Sigmoid colon (tissue), 7 donors: ENCODE measurements at places on chromosomes 6 and 20. TPM values are rescaled to one million over a fixed set of nuclear protein-coding genes. Genes with fewer than 3 reads are reported as not detected.
A peak's percentile ranks its signal among the peaks of the same experiment; 100 is the strongest.

- DNase-seq = no peak
- H3K27me3 ChIP-seq = no peaks in the 10 kb centered on the region
- H3K27ac ChIP-seq = no peak overlapping the region
- H3K4me3 ChIP-seq = no peak overlapping the region
- H3K4me1 ChIP-seq = no peaks in the 10 kb centered on the region
Observed at GRCh38 chr6:154800338-154800737, 67.1 kb downstream of the SCAF8 start.

- H3K4me1 ChIP-seq = peaks cover 25% of the 10 kb centered on the region
- H3K4me3 ChIP-seq = no peak overlapping the region
- no peaks in the 10 kb centered on the region for H3K36me3 ChIP-seq
- peaks cover 82% of the 10 kb centered on the region for H3K27me3 ChIP-seq
Observed at GRCh38 chr6:27889275-27889627, 22.9 kb downstream of the OR2B2 start.

DNA sequence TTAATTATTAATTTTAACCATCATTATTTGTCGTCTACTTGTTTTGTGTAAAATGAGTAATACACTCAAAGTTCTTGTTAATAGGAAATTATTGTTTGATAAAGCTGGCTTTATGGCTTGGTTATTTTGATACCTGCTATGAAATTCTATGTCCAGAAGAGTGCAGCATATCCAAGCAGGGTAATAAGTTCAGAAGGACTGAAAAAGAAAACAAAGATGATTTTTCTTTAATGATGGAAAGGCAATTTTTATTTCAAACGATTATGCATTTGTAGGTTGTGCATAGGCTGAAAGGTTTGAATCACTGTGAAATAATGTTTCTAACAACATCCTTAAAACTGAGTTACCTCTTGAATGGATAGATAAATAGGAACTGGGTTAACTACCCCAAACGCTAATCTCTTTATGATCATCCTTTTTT, 1.4 kb upstream of the MAN1A1 start:
- H3K36me3 ChIP-seq = no peaks in the 10 kb centered on the region
- no peaks in the 10 kb centered on the region for H3K27me3 ChIP-seq
- peak overlapping the region; percentile 98 for H3K4me3 ChIP-seq
- no peak for DNase-seq

- DNase-seq = no peak
- H3K27ac ChIP-seq = no peak overlapping the region
- peaks cover 10% of the 10 kb centered on the region for H3K4me1 ChIP-seq
- no peaks in the 10 kb centered on the region for H3K36me3 ChIP-seq
- H3K4me3 ChIP-seq = no peak overlapping the region
Observed at GRCh38 chr6:93087606-93088005, 331.8 kb downstream of the EPHA7 start.

GRCh38 chr20:45258664-45259063, 4.3 kb upstream of the SLPI start:
- no peaks in the 10 kb centered on the region for H3K4me1 ChIP-seq
- DNase-seq = no peak
- no peak overlapping the region for H3K27ac ChIP-seq
- H3K36me3 ChIP-seq = no peaks in the 10 kb centered on the region
- no peak overlapping the region for H3K4me3 ChIP-seq

DNA sequence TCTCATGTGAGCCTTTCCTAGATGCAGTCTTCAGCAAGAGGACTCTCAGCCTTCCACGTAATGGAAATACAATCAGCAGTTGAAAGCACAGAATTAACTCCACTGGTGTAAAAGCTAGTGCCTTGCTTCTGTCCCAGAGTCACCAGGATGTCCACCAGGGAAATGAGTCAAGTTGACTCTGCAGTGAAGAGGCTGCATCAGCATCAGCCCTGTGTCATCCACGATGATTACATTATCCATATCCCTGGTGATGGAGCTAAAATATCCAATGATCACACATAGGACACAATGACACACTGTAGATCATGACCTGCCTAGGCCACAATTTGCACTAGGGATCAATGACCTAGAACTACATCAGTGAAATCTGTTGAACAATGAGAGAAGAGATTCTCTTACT, 262.4 kb downstream of the ERMARD start:
- no peak overlapping the region for H3K4me3 ChIP-seq
- no peak overlapping the region for H3K27ac ChIP-seq
- no peaks in the 10 kb centered on the region for H3K4me1 ChIP-seq
- H3K27me3 ChIP-seq = no peaks in the 10 kb centered on the region
- H3K36me3 ChIP-seq = no peaks in the 10 kb centered on the region

DNA sequence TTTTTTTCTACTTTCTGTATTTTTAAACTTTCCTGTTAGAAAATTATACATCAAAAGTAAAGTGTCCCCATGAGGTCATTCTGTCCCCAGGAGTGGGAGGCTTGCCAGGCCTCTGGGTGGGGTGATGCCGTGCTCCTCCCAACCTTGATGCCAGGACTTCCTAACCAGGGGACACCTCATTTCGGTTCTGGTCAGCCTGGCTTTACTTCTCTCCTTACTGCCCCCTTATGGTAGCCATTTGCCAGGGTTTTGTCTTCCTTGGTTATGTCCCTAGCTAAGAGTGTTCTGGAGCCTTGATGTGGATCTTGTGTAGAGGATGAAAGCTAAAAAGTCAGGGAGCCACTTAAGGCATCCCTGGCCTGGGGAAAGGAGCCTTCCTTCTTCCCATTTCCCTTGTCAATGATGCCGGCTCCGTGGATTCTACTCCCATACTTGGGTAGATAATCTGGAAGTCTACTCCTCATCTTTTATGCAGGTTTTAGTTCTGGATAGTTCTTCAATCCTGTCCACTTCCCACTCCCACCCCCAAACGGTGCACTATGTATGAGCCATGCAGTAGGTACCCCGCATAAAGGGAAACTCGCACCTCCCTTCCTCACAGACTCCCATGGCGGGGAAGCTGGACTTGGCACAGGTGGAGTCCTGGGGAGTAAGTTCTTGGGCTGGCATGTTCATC, 164.1 kb upstream of the SALL4 start:
- no peak overlapping the region for H3K27ac ChIP-seq
- no peaks in the 10 kb centered on the region for H3K27me3 ChIP-seq
- DNase-seq = peak; percentile 63
- no peak overlapping the region for H3K4me3 ChIP-seq
- no peaks in the 10 kb centered on the region for H3K36me3 ChIP-seq
- H3K4me1 ChIP-seq = no peaks in the 10 kb centered on the region

DNA sequence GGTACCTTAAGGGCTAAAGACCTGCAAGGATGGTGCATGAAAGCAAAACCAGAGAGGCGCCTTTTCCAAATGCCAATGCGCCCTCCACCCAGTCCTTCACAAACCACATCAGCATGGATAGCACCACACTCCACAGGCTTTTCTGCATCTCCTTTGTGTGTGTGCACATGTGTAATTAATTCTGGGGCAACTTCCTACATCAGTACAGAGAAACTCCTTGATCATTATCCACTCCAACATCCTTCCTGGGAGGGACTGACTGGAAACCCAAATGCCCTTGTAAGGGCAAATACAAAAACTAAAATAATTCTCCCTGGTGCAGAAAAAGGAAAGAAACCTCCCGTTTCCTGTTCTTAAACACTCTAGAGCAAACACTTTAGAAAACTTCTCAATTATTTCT, 10.8 kb downstream of the SLC52A3 start:
- no peak overlapping the region for H3K27ac ChIP-seq
- no peak overlapping the region for H3K4me3 ChIP-seq
- no peak for DNase-seq
- H3K4me1 ChIP-seq = no peaks in the 10 kb centered on the region
- H3K36me3 ChIP-seq = no peaks in the 10 kb centered on the region

GRCh38 chr6:52643158-52643557, 27.8 kb upstream of the TMEM14A start:
- no peaks in the 10 kb centered on the region for H3K4me1 ChIP-seq
- no peak overlapping the region for H3K27ac ChIP-seq
- H3K27me3 ChIP-seq = no peaks in the 10 kb centered on the region
- DNase-seq = no peak
- no peaks in the 10 kb centered on the region for H3K36me3 ChIP-seq
- H3K4me3 ChIP-seq = no peak overlapping the region

GRCh38 chr20:57656252-57656820, 36.1 kb upstream of the ZBP1 start:
- no peak overlapping the region for H3K27ac ChIP-seq
- no peaks in the 10 kb centered on the region for H3K27me3 ChIP-seq
- DNase-seq = peak; percentile 55
- no peaks in the 10 kb centered on the region for H3K36me3 ChIP-seq
- H3K4me3 ChIP-seq = no peak overlapping the region

GRCh38 chr20:44750081-44750805, 4.6 kb downstream of the KCNK15 start:
- H3K4me1 ChIP-seq = peaks cover 13% of the 10 kb centered on the region
- H3K27ac ChIP-seq = no peak overlapping the region
- no peak for DNase-seq

GRCh38 chr20:41690702-41691101, 72.5 kb upstream of the CHD6 start:
- peaks cover 4% of the 10 kb centered on the region for H3K4me1 ChIP-seq
- H3K36me3 ChIP-seq = no peaks in the 10 kb centered on the region
- no peak for DNase-seq
- H3K27me3 ChIP-seq = no peaks in the 10 kb centered on the region
- no peak overlapping the region for H3K4me3 ChIP-seq

- H3K27ac ChIP-seq = no peak overlapping the region
- no peak overlapping the region for H3K4me3 ChIP-seq
- H3K27me3 ChIP-seq = no peaks in the 10 kb centered on the region
Observed at GRCh38 chr6:16092990-16093389, 35.9 kb upstream of the MYLIP start.

DNA sequence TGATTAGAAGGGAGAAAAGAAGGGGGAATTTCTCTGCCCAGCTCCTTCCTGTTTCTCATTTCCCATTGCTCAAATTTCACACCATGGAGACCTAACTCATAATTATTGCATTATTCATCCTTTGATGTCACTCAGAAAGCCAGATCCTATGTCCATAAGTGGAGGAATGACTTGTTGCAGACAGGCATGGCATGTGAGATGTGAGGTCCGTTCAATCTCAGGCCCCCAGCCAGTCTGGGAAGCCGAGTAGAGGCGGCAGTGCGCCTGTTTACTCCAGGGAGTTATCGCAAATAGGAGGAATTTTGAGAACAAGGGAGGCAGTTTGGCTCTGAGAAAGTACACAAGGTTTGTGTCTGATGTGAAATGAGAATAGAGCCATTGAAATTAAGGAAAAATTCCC, 26.9 kb upstream of the MOCS1 start:
- H3K27ac ChIP-seq = peak overlapping the region; percentile 20
- H3K4me1 ChIP-seq = no peaks in the 10 kb centered on the region
- DNase-seq = no peak
- H3K4me3 ChIP-seq = no peak overlapping the region

- peaks cover 31% of the 10 kb centered on the region for H3K4me1 ChIP-seq
- H3K36me3 ChIP-seq = peaks cover 20% of the 10 kb centered on the region
- DNase-seq = peak; percentile 64
Observed at GRCh38 chr20:46364670-46365486, 41.5 kb downstream of the ELMO2 start.

- no peaks in the 10 kb centered on the region for H3K27me3 ChIP-seq
- peaks cover 8% of the 10 kb centered on the region for H3K4me1 ChIP-seq
Observed at GRCh38 chr6:116010790-116011401, 49.8 kb downstream of the FRK start.

DNA sequence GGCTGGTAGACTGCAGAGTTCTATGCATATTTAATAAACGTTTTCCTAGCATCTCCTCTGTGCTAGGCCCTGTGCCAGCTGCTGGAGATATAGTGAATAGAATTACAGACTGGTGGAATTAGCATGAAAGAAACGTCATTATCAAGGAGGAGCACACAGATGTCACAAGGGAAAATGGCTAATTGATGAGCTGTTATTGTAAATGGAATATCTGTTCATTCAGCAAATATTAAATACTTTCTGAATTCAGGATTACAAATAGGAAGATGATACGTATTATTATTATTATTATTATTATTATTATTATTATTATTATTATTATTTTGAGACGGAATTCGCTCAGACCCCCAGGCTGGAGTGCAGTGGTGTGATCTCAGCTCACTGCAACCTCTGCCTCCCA, 1.2 kb downstream of the AAR2 start:
- H3K4me3 ChIP-seq = peak overlapping the region; percentile 73
- peaks cover 33% of the 10 kb centered on the region for H3K4me1 ChIP-seq
- peak overlapping the region; percentile 69 for H3K27ac ChIP-seq
- peak; percentile 27 for DNase-seq

SSTR4 gene
- polyA plus RNA-seq = not detected

SALL4 gene
- 0.12 TPM for polyA plus RNA-seq

IL17F gene
- not detected for polyA plus RNA-seq

FAM83B gene
- 5.1 TPM for polyA plus RNA-seq
